ENCODE measurements at places on chromosomes 1 and 21.
A peak's percentile ranks its signal among the peaks of the same experiment; 100 is the strongest.

DNA sequence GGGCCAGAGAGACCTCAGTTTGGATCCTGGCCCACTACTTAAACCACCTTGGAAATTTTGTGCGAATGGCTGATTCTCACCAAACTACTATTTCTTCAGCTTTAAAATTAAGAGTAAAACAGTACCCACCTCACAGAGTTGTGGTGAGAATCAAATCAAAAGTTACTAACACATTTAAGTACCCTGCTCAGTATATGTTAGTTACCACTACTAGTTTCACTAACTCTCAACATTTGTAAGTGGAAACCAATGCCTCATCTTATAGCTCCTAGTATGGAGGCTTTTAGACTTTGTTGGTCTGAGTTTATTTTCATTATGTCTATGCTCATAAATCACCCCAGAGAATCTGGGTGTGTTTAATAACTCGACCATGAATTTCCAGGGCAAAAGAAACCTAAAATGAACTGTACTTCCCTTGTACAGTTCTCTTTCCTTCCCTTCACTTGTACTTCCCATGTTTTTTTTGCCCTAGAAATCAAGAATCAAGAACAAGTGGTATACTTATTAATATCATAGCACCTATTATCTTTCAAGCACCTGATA is 11.6 kb upstream of the SERBP1 start:
- DNase-seq, result no peak
- no peaks in the 10 kb centered on the region for H3K36me3 ChIP-seq
- no peak overlapping the region for H3K27ac ChIP-seq
- peaks cover 19% of the 10 kb centered on the region for H3K4me1 ChIP-seq

GRCh38 chr1:168137515-168137821 is 738 bp upstream of the GPR161 start:
- peak overlapping the region; percentile 87 for H3K27ac ChIP-seq
- peaks cover 20% of the 10 kb centered on the region for H3K4me1 ChIP-seq
- peaks cover 24% of the 10 kb centered on the region for H3K27me3 ChIP-seq
- peak overlapping the region; percentile 77 for H3K4me3 ChIP-seq
- DNase-seq, result no peak

DNA sequence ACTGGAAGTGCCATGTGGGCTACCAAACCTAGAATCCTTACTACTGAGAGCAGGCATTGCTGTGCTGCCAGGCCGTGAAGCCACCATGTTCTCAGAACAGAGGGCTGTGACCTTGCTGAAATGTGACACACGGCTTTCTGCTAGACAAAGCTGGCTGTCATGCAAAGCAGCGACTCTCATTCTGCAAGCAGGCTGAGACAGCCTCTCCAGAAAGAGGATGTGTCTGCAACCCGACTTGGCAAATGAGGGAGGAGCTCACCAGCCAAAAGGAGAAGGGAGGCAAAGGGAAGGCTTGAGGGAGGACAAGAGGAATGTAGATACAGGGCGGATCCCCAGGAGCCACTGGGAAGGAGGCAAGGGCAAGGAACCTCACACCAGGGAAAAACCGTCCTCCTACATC is 85.7 kb upstream of the KRTAP19-8 start:
- H3K27me3 ChIP-seq, result no peaks in the 10 kb centered on the region
- peak overlapping the region; percentile 48 for H3K27ac ChIP-seq
- H3K4me3 ChIP-seq, result no peak overlapping the region
- peaks cover 13% of the 10 kb centered on the region for H3K4me1 ChIP-seq
- DNase-seq, result no peak
- H3K36me3 ChIP-seq, result no peaks in the 10 kb centered on the region

GRCh38 chr1:117594261-117594990 is 11.4 kb upstream of the TENT5C start:
- no peaks in the 10 kb centered on the region for H3K36me3 ChIP-seq
- H3K27ac ChIP-seq, result peak overlapping the region; percentile 33
- no peaks in the 10 kb centered on the region for H3K27me3 ChIP-seq
- H3K4me3 ChIP-seq, result no peak overlapping the region
- DNase-seq, result no peak

GRCh38 chr1:72109916-72110315 is 172.4 kb downstream of the NEGR1 start:
- peak overlapping the region; percentile 17 for H3K27ac ChIP-seq
- no peak for DNase-seq
- no peaks in the 10 kb centered on the region for H3K4me1 ChIP-seq
- H3K27me3 ChIP-seq, result no peaks in the 10 kb centered on the region

- no peaks in the 10 kb centered on the region for H3K27me3 ChIP-seq
- H3K36me3 ChIP-seq, result no peaks in the 10 kb centered on the region
- peak overlapping the region; percentile 44 for H3K27ac ChIP-seq
- H3K4me3 ChIP-seq, result no peak overlapping the region
- H3K4me1 ChIP-seq, result peaks cover 100% of the 10 kb centered on the region
Measured at GRCh38 chr21:37373539-37373938, 7.0 kb downstream of the DYRK1A start.

DNA sequence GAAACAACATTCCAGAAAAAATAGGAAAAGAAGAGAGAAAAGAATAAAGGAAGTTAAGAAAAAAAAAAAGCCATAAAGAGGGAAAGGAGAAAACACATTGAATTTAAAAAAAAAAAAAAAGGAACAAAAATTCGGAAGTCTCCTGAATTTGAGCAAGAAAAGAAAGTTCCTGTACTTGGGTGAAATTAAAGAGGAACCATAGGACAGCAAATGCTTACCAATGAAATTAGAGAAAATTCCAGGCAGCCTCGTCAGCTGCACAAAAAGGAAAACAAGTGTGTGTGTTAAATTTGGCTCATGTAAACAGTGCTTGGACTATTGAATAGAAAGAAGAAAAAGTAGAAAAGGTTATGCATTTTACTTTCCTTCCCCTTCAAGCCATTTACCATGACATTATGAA is 4.9 kb downstream of the IL12RB2 start:
- no peak overlapping the region for H3K27ac ChIP-seq
- no peaks in the 10 kb centered on the region for H3K36me3 ChIP-seq
- no peak overlapping the region for H3K4me3 ChIP-seq
- DNase-seq, result no peak
- H3K27me3 ChIP-seq, result peaks cover 24% of the 10 kb centered on the region

Data from left ventricle myocardium inferior (tissue), 1 donor.